Left cardiac atrium (tissue), 4 donors: ENCODE measurements at places on chromosomes 1 and 21. TPM values are rescaled to one million over a fixed set of nuclear protein-coding genes. Genes with fewer than 3 reads are reported as not detected.

GRCh38 chr1:222811671-222812070 lies 3.2 kb upstream of the DISP1 start:
- DNase-seq = no peak

GRCh38 chr1:210394281-210394821 lies 65.6 kb downstream of the HHAT start:
- peak; percentile 48 for DNase-seq

DNA sequence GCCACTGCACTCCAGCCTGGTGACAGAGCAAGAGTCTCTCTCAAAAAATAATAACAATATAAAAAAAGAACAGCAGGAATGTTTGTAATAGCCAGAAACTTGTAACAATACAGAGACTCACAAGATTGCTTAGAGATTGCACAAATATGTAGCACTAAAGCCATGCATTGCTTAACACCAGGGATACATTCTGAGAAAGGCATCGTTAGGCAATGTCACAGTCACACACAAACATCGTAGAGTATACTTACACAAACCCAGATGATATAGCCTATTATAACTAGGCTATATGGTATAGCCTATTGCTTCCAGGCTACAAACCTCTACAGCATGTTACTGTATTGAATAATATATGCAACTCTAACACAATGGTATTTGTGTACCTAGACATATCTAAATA lies 45.3 kb downstream of the GPATCH2 start:
- DNase-seq = no peak

GRCh38 chr21:25916226-25916625 lies 181.5 kb downstream of the GABPA start:
- DNase-seq = no peak

Gene CYP4Z1
- 1.1 TPM for total RNA-seq

GRCh38 chr21:42010507-42011495 lies 641 bp upstream of the ZBTB21 start:
- DNase-seq = no peak

DNA sequence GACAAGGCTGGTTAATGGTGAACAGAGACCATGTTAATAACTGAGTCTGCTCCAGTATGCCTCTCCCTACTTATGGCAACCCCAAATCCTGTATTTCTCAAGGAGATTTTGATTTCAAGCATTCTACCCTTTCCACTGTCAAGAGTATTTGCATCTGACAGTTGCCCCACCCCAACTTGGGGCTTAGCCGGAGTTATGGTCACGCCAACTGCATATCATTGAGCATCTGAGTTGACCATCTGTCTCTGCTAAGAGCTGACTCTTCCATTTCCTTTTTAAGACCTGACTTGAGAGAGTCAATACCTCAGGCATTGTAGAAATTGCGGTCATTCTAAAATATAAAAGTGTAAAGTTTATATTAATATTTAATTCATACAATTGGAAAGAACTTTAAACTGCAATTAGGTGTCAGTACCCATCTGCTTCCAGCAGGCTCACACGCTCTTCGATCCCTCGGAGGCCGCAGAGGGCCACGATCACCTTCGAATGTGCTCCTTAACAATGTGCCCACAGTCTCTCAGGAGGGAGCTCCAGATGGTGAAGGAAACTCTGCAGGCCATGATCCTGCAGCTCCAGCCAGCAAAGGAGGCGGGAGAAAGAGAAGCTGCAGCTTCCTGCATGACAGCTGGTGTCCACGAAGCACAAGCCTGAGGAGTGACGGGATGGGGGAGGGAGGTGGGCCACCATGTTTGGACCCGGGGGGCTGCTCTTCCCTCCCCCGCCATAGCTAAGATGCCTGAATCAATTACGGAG lies 409.8 kb downstream of the DISC1 start:
- DNase-seq = no peak
